ENCODE measurements at places on chromosomes 5 and 9.
A peak's percentile ranks its signal among the peaks of the same experiment; 100 is the strongest.

- DNase-seq, result no peak
Observed at GRCh38 chr5:52837591-52838001, 49.9 kb downstream of the ITGA1 start.

- DNase-seq, result no peak
Observed at GRCh38 chr9:4668604-4669003, 2.3 kb upstream of the SPATA6L start.

- DNase-seq, result no peak
Observed at GRCh38 chr5:91092859-91093783, 290.0 kb downstream of the ARRDC3 start.

DNA sequence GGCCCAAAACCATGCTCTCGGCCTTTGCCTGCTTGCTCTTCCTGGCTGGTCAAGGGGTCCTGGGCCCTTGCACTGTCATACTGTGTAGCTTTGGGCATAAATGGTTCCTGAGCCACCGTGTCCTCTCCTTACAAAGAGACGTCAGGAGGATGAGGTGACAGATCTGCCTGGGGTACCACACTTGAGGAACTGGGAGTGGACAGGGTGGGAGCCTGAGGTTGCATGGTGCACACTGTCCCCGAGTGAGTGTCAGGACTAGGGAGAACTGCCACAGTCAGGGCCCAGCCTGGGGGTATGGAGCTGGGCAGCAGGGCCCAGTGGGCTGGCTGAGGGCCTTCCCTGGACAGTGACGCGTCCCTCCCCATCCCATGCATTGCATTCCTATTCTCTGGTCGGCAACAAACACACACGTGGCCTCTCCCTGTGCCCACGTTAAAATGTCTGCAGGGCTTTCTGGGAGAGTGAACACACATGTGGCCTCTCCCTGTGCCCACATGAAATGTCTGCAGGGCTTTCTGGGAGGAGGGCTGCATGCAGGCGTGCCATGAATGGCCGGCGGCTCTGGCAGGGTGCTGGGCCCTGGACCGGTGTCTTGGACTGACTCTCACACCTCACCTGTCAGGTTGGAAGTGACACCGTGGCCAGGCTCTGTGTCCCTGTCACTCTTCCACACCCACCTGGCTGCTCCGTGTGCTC is 122.1 kb upstream of the COL5A1 start:
- DNase-seq, result no peak

GRCh38 chr5:52605317-52606313 is 182.1 kb upstream of the ITGA1 start:
- DNase-seq, result no peak

- no peak for DNase-seq
Observed at GRCh38 chr5:18181575-18181974, 547.3 kb downstream of the TAF11L14 start.

DNA sequence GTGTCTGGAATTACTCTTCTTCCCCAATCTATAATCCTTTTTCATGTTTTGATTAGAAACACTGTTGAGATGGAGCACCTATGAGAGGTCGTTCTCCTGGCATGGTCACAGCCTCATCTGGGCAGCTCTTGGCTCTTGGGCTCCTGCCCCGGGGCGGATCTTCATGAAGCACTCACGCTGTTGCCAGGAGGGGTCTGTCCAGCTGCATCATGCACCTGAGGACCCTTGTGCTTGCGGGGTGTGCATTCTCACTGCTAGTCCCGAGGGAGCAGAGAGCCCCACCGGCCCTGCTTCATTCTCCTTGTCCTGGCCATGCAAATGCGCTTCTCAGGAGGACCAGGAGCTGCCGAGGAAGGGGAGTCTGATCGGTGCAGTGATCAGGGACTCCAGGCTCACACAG is 117.6 kb upstream of the S1PR3 start:
- DNase-seq, result no peak

DNA sequence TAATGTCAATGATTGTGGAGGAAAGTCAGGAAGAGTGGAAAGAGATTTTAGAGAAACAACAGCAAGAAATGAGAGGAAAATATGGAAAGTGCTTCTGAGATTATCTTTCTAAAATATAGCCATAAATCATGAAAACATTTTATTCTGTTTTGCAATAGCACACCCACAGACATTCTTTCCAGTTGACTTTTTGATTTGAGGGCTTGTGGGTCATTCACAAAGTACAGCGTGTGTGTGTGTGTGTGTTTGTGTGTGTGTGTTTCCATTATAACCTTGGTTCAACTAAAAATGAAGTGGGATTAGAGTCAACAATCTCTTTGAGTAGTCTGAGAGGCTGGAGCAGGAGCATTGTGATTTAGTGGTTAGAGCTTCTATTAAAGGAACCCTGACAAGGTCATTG is 116.6 kb upstream of the GAS1 start:
- no peak for DNase-seq

DNA sequence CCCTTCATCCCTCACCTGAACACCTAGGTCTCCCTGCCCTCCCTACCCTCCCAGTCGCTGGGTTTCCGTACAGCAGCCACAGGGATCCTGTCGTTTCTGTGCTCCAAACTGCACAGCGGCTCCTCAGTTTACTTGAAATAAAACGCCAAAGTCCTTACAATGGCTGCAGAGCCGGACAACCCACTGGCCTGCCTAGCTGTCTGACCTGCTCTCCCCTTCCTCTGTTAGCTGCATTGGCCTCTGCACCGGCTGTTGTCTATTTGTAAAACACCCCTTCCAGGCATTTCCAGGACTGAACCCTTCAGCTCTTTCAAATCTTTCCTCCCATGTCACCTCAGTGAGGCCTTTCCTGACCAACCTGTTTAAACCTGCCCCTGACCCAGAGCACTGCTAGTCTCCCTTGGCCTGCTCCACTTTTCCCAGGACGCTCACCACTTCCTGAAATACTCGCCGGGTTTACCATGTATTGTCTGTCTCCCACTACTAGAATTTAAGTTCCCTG is 9.1 kb upstream of the MGAT1 start:
- no peak for DNase-seq

GRCh38 chr5:109739741-109740728 is 50.3 kb downstream of the MAN2A1 start:
- DNase-seq, result no peak

- no peak for DNase-seq
Observed at GRCh38 chr5:1840741-1841521, 39.7 kb downstream of the NDUFS6 start.

DNA sequence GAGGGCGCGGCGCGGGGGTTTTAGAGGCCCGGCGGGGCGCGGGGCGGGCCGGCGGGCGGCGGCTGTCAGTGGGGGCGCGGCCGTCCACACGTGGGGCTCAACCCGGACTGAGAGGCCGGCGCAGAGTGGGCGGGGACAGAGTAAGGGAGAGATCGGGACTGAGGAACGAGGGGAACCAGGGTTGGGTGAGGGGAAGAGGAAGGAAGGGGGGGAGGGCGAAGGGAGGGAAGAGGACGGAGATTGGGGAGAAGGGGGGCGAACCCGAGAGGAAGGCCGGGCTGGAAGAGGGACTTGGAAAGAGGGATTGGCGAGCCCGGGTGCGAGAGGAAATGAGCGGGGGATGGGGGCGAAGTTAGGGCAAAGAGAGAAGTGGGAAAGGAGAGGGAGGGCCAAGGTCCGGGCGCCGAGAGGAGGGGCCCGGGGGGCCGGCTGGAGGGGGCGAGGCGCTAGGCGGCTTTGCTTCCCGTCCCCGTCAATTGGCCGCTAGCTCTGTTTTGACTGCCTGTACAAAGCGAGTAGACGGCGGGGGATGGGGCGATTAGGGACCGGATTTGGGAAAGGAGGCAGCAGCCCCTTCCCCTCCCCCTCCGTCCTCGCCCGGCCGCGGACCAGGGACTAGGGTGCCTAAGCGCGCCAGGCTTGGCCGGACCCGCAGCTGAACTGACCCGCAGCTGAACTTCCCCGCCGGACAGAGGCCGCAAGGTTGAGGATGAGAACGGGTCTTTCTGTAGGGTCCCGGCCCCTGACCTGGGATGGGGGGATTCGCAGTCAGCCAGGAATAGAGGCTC is 399 bp upstream of the FBN2 start:
- no peak for DNase-seq

- no peak for DNase-seq
Observed at GRCh38 chr5:89071941-89072331, 189.0 kb upstream of the MEF2C start.

GRCh38 chr9:17627641-17628040 is 48.8 kb downstream of the SH3GL2 start:
- no peak for DNase-seq

GRCh38 chr5:98679963-98680362 is 93.5 kb upstream of the RGMB start:
- DNase-seq, result no peak

DNA sequence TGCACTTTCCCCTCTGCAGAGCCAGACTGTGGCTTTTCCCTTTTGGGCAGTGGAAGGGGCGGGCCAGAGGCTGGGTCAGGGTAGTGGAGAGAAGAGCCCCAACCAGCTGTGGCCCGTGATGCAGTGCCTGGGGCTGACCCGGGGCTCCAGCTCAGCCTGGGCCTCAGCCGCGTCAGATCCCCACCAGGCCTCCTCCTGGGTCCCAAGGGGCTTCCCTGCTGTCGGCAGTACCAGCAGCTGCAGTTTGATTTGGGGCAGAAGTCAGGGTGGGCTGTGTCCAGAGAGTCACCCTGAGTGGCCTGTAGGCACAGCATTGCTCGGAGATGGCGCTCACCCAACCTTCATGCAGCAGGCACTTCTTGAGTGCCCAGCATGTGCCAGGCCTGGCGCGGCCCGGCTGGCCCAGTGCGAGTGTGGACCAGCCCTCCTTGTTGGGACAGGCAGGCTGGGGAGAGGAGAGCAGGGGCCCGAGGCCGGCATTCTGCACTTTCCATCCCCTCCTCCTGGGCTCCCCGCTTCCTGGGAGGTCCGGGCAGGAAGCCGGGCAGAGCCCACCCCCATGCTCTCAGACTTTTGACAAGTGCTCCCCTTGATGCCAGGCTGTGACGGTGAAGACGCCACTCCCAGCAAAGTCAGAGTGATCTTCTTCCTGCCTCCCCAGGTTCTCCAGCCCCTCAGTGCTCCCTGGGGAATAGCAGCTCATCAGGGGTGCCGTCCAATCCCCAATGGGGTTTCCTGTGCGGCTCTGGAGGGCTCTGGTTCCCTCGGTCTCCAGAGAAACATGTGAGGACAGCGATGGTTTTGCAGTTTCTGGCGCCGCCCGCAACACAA is 88.3 kb upstream of the COL5A1 start:
- no peak for DNase-seq

- DNase-seq, result no peak
Observed at GRCh38 chr9:98357921-98358535, 102.6 kb upstream of the TBC1D2 start.

DNA sequence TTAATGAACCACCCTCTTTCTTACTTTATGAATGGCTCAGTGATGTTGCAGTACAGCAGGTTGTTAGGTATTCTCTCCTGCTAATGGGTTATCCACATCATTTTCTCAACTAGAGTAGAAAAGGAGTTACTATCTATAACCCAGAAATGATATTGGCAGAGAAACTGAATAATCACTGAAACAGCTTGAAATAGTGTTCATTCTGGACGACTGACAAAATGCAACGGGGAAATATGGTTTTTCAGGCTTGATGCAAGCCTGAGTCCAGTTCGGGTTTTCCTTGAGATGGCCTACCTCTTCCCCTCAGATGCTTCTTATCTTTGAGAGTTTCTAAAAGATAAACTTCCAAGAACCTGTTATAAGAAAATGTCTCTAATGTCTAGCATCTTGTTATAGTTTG is 187.3 kb downstream of the RAB3C start:
- DNase-seq, result no peak

- peak; percentile 58 for DNase-seq
Observed at GRCh38 chr5:68369457-68370125, 154.0 kb downstream of the PIK3R1 start.

GRCh38 chr5:26894719-26895263 is 143.6 kb downstream of the CDH9 start:
- DNase-seq, result no peak

GRCh38 chr5:150180241-150181026 is 9.4 kb upstream of the SLC6A7 start:
- DNase-seq, result no peak

DNA sequence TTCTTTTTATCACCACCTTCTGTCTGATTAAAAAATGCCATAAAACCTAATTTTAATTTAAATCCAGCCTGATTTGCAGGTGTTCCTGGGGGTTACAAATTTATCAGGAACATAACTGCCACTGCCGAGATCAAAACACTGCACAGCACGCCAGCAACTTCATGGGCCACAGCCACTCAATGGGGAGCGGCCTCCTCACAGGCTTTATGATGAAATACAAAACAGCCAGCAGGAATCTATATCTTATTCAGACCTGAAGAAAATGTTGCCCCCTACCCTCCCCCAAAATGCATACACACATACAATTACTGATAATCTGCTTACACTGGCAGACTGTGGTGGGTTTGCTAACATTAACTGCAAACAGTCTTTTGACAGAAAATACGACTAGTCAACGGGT is 151.7 kb upstream of the POU5F2 start:
- DNase-seq, result no peak

DNA sequence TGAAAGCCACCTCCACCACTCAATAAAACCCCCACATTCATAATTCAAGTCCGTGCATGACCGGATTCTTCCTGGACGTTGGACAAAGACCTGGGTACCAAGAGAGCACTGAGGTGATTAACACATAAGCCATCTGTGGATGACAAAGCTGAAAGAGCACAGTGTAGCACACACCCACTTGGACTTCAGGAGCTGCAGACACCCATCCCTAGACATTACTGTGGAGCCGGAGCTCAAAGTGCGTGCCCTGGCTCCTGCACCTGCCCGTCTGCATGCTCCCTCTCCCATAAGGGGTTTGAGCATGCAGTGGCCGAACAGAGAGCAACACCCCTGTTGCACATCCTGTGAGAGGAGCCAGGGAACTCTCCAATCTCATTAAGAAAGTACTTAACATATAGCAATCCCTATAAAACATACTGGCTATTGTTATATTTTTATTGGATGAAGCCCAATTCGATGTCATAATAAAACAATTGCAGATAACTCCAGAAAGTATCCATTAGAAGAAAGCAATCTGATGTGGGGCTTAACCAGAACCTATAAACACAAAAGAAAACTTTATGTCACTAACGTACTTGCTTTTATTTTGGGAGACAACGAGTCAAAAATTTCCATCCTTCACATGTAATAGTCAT is 1174.2 kb upstream of the C9orf72 start:
- DNase-seq, result no peak

DNA sequence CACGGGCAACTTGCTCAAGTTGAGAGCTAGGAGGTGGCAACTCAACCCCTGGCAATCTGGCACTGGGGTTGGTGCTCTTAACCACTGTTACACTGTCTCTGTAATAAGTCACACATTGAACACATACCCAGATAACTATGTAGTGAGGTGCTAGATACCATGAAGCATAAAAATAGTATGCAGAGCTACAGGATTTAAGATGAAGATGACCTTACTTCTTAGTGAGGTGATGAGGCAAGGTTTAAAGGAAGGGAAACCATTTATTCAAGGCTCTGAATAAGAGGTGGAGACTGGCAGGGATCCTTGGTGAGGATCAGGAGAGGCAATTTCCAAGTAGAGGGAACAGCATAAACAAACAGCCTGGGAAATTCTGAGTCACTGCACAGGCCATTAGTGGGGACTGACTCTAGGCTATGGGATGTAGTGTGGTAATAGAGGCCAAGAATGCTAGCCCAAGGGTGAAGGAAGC is 67.6 kb upstream of the NR3C1 start:
- DNase-seq, result no peak

DNA sequence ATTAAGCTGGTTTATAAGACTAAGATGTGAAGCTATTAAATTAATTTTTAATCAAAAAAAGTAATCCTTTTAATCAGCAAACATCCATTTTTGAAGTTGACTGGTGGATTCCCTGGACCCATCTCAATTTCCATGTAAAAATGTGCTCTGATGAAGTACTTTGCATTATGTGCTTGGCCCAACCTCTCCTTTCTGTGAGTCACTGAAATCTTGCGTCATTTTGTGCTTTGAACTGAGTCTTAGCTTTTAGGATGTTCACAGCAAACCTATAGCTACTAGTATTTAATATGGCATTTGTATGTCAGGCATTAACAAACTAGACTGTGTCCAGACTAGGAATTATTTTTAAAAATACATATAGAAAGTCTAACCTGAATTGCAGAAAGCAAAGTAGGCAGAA is 55.0 kb upstream of the CDH12 start:
- DNase-seq, result no peak
